ENCODE measurements at places on chromosomes 11 and 22.

DNA sequence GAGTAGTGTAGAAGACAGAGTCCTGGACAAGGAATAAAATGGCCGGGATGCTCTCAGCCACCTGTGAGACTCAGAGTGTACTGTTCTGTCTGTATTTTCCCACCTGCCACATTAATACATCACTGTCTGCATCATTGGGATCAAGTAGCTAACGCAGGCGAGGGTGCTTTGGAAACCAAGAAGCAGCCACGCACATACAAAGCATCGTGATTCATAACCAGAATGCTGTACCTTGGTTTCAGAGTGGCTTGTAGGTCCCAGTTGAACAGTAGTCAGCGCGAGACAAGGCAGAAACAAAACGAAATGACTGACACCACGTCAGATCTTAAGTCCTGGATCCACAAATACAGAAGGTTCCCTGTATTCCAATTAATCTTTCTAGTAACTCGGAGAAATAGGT, 198.3 kb downstream of the GRIK4 start:
- DNase-seq, result no peak

- no peak for DNase-seq
Measured at GRCh38 chr11:61671527-61671926, 8.7 kb upstream of the DAGLA start.

- DNase-seq, result no peak
Measured at GRCh38 chr11:128715691-128716561, 22.1 kb downstream of the FLI1 start.

- DNase-seq, result no peak
Measured at GRCh38 chr22:27445881-27446280, 355.7 kb downstream of the MN1 start.

DNA sequence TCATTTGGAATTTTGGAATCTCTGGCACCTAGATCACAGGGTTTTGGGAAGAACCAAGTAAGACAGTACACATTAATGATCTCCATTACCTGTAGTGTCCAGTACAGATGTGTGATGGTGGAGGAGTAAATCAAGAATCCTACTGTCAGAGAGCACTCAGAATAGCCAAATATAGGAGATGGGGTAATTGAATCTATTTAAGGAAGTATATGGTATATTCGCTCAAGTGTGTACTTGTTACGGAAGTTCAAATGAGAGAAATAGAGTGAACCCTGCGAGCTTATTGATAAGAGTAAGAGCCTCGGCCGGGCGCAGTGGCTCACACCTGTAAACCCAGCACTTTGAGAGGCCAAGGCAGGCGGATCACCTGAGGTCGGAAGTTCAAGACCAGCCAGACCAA, 2.2 kb downstream of the SPCS2 start:
- no peak for DNase-seq

GRCh38 chr11:19677381-19678080, 35.1 kb upstream of the NAV2 start:
- peak; percentile 15 for DNase-seq

DNA sequence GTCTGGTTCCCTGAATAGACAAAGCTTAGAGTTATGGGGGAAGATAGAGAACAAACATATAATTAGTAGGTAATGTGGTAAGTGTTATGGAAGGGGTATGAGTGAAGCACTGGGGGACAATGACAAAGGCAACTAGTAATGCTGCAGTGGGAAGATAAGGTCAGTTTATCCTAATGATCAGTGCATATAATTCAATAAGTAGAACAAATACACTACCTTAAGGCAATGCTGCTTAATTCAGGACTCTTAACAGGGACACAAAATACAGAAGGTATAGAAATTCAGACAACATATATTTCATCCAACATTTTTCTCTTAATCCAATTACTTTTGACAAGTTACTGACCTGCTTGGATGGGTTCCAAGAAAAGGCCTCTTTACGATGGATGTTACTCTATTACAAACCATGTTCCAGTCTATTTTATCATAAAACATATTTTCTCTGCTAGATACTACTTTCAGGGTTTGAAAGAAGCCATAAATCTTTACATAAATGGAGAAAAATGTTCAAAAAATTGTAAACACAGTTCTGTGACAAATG, 1186.2 kb downstream of the LRRC4C start:
- DNase-seq, result no peak

- DNase-seq, result no peak
Measured at GRCh38 chr11:41246399-41246745, 213.1 kb downstream of the LRRC4C start.

DNA sequence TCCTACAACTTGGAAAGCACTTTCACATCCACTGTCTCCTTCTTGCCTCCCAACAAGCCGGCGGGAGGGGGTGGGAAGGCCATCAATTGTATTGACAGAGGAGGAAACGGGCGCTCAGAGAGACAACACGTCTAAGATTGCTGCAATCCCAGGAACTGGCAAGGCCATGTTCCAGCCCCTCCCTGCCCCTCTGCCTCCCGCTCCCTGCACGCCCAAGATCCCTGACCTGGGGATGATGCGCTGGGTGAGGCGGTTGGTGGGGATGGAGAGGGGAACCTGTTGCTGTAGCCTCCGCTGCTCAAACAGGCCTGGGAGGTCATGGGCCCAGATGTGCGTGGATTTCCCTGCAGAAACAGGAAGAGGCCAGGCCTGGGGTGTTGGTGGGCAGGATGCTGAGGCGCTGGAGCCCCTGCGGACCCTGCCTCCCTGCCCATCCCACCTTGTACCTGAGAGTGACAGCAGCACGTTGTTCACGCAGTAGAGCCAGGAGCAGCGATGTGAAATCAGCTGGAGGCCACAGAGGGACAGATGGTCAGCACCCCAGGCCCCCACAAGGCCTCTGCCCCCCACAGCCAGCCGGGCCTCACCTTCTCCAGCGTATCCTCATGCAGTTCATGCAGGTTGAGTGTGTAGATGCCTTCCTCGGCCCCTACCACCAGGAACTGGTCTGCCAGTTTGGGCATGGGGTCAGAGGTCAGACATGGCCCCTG, 6.8 kb downstream of the MAP4K2 start:
- peak; percentile 32 for DNase-seq

Data from natural killer cell treated with Interleukin-12 subunit alpha and Interleukin-12 subunit beta and Interleukin-15 and Interleukin-18, amount 100 ng/mL, for 72 hours (primary cell).